Stimulated activated CD4-positive, alpha-beta T cell treated with anti-CD3 and anti-CD28 coated beads, TNF-alpha, amount 100 ng/mL, for 24 hours (primary cell): ENCODE measurements at places on chromosomes 3 and 15.

DNA sequence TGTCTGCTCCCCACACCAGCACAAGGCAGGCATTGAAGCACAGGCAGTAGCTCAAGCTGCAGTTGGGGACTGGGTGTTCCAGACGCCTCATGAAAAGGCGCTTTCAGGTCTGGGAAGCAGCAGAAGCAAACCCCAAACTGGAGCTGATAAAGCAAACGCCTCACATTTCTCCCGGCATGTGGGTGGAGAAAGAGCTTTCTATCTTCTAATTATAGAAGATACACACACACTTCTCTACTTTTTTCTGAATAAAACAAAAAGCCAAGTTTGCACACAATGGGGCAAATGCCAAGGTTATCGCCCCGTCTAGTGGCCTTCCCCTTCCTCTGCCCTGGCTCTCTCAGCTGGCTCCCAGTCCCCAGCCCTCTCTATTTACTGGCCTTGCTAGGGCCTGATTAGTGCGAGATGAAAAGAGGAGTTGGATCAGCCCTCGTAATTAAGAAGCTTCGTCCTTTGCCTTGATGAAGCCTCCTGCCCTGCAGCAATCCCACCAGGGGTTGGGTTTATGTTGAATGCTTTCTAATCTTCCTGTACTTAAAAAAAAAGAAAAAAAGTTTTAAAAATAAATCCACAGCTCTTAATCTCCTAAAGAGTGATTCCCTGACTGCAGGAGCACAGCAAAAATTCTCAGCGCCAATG lies 120.2 kb downstream of the MEGF11 start:
- no peak for DNase-seq

DNA sequence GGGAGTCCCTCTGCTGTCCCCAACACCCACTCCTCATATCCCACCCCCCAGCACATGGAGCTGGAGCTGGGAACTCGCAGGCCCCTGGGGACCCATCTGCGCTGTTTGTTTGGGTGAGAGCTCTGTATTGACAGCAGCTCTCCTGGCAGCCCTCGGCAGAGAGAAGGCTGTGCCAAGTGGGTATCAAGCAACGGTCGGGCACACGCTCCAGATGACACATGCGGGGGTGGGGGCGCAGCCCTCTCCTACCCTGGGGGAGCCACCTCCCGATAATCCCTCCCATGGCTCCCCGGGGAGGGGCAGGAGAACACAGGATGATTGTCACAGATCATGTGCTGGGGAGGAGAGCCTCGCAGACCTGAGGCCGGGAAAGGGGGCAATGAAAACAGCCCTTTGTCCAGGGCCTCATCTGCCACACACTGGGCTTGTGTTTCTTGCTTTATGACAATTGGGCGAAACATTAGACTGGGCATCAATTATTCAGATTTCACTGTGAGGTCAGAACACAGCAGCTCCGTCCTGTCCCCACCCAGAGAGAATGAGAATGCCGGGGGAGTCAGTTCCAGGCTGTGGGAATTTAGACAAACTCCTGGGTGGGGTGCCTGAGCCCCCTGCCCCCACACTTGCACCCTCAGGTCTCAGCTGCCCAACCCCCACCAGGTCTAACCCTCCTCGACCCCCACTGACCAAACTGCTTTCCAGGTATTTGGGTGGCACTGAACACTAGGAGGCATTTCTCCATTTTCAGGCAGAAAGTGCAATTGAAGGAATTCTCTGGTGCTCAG lies 46.4 kb upstream of the KLF13 start:
- no peak for DNase-seq

DNA sequence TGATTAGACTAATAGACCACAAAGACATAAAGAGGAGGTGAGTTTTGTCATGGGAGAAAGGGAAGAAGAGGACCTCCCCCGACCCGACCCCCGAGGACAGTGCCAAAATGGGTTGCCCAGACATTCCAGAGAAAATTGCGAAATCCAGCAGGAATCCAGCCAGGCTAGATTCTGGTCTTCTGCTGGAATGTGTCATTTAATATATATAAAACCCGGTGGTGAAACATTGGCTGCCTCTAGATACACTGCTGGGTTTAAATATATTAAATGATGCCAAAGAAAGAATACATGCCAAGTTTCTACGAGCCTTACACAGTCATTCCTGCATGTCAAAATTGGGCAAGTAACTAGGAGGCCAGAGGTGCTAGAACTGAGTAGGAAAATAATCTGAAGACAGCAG lies 45.3 kb upstream of the SPESP1 start:
- DNase-seq, result no peak

DNA sequence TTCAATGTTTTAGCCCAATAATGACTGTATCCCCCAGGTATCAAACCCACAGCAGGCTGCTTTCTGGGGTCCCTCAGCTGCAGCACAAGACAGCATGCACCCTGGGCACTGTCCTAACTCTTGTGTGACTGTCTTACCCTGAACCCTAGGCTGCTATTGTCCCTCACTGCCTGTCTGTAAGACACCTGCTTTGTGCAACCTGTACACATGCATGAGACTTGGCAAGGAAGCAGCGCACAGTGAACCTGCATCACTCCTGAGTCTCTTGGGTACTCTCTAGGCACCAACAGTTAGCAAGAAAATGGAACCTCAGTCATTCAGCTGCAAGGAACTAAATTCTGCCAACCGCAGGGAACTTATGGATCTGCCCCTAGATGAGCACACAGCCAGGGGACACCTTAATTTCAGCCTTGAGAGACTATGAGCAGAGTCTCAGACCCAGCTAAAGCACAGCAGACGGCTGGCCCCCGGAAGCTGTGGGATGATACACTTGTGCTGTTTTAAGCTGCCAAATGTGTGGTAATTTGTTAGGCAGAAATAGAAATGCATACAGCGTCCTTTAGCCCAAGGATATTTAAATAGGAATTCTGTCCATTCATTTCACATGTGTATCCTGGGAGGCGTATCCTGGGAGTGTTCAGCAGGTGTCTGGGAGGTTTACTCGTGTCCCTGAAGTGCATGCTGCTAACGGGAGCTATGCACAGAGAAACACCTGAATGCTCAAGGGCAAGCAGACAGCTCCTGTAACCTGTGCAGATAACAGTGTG lies 223.8 kb downstream of the KLF13 start:
- no peak for DNase-seq

- DNase-seq, result no peak
Observed at GRCh38 chr15:48717458-48717857, 71.9 kb upstream of the FBN1 start.

DNA sequence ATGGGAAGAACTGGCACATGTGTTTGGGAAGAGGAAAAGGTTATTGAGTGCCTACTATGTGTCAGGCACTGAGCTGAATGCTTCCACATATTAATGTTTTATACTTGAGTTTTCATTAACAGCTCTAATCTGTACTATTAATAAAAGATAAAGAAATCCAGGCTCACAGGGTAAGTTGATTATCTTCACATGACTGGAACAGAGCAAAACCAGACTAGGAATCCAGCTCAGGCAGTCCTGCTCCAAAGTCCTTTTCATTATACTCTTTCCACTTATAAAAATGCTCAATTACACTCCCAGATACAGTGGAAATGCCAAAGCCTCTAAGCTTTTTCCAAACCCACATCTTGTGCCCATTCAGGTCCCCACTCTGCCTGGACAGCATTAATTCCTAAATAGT lies 97.6 kb downstream of the TNIK start:
- DNase-seq, result no peak

GRCh38 chr3:120064641-120065040 lies 29.6 kb downstream of the GSK3B start:
- DNase-seq, result no peak

- no peak for DNase-seq
Observed at GRCh38 chr3:151873398-151873797, at the start of gene SUCNR1. TSS of gene SUCNR1 (plus strand) at chr3:151873643. CDS start at chr3:151879893, 6,250 bp downstream.

DNA sequence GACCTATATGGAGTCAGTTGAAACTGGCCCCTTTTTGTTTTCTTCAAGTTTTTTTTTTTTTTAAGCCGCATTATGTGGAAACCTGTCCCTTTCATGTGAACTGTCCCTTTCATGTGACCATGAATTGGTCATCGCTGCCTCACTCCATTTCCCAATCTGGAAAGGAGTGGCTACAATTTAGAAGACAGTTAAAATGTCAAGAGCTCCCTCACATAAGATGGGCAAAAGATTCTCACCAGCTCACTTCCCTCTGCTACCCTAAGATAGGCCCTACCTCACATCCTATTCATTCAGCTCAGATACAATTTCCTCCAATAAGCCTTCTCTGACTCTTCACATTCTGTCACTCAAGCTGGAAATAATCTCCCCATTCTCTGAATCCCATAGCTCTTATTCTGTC lies 111.3 kb upstream of the BCL6 start:
- no peak for DNase-seq

GRCh38 chr15:57149196-57149595 lies 227.1 kb upstream of the CGNL1 start:
- DNase-seq, result no peak

- no peak for DNase-seq
Observed at GRCh38 chr3:178513546-178514380, 22.5 kb upstream of the KCNMB2 start.

DNA sequence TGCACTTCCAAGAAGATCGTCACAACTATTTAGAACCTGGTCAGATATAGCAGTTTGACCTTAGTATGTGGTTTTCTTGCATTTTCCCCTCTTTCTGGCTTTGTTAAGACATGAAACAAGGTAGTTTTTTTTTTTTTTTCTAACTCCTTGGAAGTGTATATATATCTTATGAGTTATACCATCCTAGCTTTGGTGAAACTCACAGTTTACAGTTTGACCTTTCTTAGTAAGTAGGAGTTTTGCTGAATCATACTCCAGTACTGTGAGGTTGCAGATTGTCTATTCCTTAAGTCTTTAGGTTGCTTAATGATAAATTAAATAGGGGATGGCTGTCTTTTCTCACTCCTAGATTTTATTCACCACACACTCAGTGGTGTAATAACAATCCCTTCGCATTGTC lies 325.0 kb downstream of the RBMS3 start:
- DNase-seq, result no peak

DNA sequence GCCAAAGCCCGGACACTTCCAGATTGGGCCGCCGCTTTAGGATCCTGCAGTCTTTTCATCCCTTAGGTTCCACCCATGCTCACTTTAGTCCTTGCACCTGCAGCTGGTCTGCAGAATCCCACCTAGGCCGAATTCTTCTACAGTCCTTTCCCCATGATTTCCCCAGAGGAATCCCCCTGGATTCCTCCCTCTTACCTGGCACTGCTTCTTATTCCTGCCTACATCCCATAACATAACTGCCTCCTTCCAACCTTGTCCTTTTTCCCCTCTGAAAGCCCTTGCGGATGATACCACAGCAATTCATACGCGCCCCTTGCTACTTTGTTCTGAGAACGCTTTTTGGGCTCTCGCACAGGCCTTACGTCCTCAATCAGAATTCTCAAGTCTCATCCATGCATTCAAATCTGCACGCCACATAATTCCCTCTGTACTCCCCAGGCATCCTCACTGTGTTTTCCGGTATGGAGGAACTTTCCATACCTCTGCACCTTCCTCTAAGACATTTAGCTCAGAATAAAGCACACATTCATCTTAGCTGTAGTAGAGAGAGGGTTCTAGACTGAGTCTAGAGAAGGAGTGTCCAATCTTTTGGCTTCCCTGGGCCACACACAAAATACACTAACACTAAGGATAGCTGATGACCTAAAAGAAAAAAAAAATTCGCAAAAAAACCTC lies 619 bp downstream of the EIF2AK4 start:
- DNase-seq, result no peak

GRCh38 chr3:56680054-56680580 lies 2.9 kb downstream of the TASOR start:
- no peak for DNase-seq

DNA sequence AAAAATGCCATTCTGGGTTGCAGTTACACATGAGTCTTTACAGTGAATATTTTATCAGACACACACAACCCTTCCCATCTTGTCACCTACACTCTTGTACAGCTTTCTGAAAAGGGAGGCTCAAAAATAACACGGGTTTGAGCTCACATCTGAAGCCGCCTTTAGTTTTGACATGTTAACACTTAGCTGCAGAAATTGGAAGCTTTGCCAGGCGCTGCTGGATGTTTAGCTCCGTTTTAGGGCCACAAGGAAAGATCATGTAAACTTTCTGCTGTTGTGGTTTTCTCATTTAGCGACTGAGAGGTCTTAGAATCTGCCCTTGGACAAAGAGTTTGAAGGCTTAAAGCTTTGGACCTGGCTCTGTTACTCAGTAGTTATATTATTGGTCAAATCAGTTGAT lies 120.1 kb downstream of the OXNAD1 start:
- no peak for DNase-seq
